Activated naive CD4-positive, alpha-beta T cell (primary cell): ENCODE measurements at places on chromosomes 2 and 18.

- DNase-seq = no peak
These were observed 4.8 kb downstream of the PSMD14 start for GRCh38 chr2:161312996-161313395.

- DNase-seq = no peak
These were observed 43.4 kb downstream of the MEIS1 start for GRCh38 chr2:66478299-66478698.

GRCh38 chr2:10469301-10469700, 21.2 kb upstream of the ODC1 start:
- DNase-seq = no peak

- DNase-seq = no peak
These were observed 251.4 kb downstream of the KLHL29 start for GRCh38 chr2:23636426-23636825.

DNA sequence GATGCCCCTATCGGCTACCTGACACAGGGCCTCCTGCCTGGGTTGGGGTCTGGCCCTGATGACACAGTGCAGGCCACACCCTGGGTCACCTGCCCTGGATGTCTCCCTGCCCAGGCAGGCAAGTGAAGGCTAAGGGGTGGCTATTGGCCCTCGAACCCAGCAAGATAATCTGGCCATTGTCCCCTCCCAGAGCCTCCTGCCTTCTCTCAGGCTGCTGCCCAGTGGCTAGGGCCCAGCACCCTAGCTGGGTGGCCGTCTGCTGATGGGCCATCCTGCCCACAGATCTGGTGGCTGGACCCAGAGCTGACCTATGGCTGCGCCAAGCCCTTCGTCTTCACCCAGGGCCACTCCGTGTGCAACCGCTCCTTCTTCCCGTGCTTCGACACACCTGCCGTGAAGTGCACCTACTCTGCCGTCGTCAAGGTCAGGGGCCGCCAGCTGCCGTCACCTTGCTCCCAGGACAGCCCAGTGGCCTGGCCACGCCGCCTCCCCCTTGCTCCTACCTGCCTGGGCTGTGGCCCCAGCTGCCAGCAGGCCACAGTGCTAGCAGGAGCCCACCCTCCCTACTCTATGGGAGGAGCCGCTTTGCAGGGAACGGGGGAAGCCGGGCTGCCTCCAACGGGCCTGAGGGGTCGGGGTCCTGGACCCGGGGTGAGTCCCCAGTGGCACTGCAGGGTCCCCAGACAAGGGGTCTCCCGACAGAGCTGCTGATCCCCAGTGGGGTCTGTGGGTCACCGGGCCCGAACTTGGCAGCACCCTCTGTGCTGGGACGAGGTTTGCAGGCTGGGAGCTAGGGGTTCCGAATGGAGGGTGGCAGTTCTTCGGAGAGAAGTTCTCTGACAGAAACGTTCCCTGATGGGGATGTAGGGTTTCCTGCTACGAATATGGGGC, 4.1 kb downstream of the RNPEPL1 start:
- no peak for DNase-seq

DNA sequence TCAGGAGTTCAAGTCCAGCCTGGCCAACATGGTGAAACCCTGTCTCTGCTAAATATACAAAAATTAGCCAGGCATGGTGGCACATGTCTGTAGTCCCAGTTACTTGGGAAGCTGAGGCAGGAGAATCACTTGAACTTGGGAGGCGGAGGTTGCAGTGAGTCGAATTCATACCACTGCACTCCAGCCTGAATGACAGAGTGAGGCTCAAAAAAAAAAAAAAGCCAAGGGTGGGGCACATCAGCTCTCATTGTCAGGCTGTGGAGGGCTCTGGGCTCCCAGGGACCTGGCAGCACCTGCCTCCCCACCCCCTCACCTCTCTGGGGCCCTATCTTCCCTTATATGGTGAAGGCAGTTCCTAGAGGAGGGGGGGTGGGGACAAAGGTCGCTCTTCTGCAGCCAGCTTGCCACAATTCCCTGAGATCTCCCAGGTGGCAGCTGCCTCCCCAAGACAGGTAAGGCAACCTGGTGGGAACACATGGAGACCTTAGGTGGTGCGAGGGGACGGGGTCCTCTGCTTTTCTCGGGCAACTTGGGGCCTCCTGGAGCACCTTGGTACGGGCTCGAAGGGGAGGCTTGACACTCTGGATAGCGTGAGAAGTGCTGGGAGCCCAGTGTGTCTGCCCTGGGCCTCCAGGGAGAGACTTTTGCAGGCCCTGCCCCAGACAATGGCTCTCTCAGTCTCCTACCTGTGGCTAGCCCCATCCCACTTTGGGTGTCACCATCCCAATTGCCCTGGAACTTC, at the start of gene VIL1:
TSS of gene VIL1 (plus strand) at position 407 of the 742 bp plus-strand sequence. CDS start 4,656 bp downstream, outside the sequence.
- DNase-seq = no peak

- DNase-seq = no peak
These were observed 78.8 kb downstream of the ZNF804A start for GRCh38 chr2:184677171-184677570.

GRCh38 chr2:199458009-199458805, 468 bp upstream of the SATB2 start:
- DNase-seq = no peak

DNA sequence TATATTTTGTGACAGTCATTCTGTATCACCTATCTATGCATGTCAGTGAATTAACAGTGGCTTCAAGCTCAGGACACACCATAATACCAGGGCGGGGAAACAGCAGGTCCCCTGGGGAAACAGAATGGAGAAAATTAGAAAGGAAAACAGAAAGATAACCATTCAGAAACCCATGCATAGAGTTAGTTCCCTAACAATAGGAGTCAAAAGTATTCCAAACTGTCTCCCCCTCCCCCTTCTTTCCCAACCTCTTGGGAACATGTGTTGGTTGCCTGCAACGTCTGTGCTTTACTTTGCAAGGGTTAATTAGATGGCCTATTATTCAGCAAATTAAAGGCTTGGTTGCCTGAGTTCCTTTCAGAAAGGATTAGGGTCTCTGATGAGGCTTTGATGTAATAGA, 176.4 kb downstream of the MYO3B start:
- DNase-seq = no peak

DNA sequence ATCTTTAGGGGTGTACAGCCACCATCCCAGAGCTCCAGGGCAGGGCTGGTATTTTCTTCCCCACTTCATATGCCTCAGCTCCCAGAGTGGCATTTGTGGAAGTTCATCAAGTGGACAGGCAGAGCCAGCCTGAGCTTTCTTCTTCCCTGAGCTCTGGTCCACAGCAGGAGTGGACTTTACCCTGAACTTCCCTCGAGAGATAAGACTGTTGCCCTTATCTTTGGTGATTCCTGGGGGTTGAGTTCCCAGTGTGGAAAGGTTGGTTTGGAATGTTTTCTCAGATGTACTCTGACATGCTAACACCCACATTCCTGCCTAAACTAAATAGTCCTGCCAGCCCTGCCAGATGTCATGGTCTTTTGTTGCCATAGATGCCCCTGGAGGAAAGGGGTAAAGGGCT, 62.0 kb upstream of the LGALSL start:
- no peak for DNase-seq

GRCh38 chr2:36805635-36806224, 109.2 kb downstream of the VIT start:
- no peak for DNase-seq

DNA sequence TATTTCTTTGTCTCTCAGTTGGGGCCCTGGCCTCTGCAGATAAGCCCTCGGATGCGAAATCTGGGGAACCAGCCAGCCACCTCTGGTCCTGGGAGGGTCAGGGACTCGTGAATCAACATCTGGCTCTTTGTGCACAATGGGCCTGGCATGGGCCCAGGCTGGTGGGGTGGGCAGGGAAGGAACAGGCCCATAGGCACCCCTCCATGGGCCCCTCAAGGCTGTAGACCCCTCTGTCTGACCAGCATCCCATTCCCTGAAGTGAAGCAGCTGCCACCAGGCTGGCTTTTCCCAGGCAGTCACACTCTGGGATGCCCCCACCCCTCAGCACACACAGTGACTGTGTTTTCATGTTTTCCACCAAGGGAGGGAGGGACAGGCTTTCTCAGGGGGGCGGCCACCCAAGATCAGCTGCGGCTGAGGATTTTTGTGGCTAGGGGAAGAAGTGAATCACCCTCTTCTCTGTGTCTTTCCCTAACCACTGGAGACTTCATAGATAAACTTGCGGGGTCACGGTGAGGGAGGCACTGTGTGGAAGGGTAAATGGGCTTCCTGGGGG, 166.0 kb downstream of the AGAP1 start:
- no peak for DNase-seq

- DNase-seq = no peak
These were observed 294.0 kb downstream of the DSC3 start for GRCh38 chr18:30748541-30748940.

GRCh38 chr2:113829270-113829669, 60.6 kb upstream of the ACTR3 start:
- no peak for DNase-seq

- DNase-seq = no peak
These were observed 11.4 kb upstream of the NPAS2 start for GRCh38 chr2:100808582-100808981.

GRCh38 chr2:104868505-104868866, 14.6 kb downstream of the POU3F3 start:
- no peak for DNase-seq

DNA sequence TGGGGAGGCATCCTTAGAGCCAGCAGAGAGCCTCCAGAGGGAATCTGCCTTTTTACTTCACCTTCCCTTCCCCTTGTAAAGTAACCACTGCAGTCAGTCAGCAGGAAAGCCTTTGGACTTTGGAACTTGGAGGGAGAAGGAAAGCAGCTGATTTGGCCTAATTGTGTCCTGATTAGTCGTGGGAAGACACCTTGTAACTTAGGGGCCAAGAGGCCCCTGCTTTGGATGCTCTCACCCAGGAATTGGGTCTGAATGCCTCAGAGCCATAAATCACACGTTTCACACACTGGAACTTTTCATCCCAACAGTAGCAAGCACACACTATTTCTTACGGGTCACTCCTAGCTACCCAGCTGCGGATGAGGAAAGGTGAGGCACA, 81.0 kb upstream of the PPM1B start:
- no peak for DNase-seq

GRCh38 chr2:180184506-180184905, 177.4 kb upstream of the CWC22 start:
- DNase-seq = no peak

DNA sequence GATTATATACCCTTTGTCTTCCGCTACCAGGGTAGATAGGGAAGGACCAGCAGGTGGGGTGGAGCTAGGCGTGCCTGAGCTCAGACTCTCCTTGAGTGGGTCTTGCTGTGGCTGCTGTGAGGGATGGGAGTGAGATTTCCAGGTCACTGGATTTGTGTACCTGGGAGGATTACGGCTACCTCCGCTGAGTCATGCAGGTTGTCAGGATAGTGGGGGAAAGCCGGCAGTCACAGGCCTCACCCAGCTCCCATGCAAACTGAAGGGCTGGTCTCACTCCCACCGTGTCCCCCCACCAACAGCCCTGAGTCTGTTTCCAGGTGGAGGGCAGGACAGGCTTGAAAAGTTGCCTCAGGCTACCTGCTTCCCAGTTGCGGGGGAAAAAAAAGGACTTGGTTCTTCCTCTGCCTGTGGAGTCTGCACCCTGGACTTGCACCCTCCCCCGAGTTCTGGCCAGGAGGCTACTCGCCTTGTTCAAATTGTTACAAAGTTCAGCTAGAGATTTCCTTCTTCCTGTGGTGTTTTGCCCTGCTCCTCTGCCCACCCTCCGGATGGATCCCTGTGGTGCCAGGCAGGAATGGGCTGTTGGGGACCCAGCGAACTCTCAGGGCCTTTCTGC, 268.3 kb downstream of the VAPA start:
- DNase-seq = no peak

DNA sequence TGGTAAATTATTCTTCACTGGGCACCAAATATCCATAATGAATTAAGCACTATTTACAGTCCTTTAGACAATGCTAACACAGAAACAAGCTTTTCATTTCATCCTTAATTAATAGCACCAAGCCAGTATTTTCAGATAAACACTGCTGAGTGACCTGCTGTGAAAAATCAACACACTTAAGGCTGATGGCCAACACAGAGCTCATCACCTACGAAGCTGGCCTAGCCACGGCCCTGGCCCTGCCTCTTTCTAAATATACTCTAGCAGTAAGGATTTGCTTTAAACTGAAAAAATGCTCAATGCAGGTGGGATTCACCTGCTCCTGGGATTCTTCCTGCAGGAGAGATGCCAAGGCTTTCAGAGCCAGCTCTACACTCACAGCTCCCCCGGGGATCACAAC, 18.4 kb downstream of the CYB5A start:
- DNase-seq = no peak

- no peak for DNase-seq
These were observed 136.7 kb downstream of the CTNNA2 start for GRCh38 chr2:79649531-79649930.

DNA sequence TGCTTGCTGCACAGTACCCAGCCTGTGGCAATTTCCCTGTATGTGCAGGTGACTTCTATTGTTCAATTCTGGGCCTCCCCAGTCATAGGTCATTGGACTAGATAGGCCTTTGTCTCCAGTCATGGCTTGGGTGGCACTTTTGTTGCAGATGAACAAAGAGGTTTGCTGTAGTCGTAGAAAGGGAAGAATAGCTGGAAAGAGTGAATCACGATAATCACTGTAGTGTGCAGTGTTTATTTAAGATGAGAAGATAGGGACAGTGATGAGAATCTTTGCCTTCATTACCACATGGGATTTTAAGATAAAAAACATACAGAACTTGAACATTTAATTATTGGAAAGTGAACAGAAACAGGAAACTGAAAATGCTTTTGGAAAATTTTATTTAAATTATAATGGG, 156.1 kb upstream of the CYRIA start:
- no peak for DNase-seq

GRCh38 chr2:175793648-175794047, 208.4 kb downstream of the LNPK start:
- no peak for DNase-seq
